ENCODE measurements at places on chromosomes 5 and 9.
A peak's percentile ranks its signal among the peaks of the same experiment; 100 is the strongest.

DNA sequence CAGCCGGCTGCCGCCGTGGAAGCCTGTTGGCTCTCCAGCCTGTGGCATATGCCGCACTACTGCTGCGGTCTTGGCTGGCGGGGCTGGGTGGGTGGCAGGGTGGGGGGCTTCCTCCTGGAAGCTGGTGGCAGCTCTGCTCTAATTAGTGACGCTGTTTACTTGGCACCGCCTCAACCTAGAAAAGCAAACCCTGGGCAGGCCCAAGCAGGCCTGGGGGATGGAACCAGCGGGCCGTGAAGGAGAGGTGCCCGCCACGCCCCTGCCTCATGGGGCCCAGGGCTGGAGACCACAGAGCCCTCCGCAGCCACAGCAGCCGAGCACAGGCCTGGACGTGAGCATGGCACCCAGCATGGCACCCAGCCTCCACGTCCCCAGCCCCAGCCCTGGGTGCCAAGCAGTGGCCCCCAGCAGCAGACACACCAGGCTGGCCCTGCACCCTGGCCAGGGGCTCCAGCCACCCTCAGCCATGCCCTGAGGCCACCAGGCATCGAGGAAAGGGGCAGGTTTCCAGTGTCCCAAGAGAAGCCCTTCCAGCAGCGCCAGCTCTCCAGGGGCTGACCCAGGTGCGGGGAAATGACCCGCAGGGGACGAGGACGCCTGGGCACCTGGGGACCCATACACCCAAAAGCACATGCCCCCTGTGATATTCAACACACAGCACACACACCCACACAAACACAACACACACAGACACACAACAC lies 5.4 kb upstream of the CCDC187 start:
- no peak for DNase-seq

- DNase-seq: peak; percentile 87
These were observed 48.2 kb downstream of the ADAMTS12 start for GRCh38 chr5:33843579-33843978.

GRCh38 chr9:13841746-13842462 lies 472.0 kb downstream of the NFIB start:
- no peak for DNase-seq

DNA sequence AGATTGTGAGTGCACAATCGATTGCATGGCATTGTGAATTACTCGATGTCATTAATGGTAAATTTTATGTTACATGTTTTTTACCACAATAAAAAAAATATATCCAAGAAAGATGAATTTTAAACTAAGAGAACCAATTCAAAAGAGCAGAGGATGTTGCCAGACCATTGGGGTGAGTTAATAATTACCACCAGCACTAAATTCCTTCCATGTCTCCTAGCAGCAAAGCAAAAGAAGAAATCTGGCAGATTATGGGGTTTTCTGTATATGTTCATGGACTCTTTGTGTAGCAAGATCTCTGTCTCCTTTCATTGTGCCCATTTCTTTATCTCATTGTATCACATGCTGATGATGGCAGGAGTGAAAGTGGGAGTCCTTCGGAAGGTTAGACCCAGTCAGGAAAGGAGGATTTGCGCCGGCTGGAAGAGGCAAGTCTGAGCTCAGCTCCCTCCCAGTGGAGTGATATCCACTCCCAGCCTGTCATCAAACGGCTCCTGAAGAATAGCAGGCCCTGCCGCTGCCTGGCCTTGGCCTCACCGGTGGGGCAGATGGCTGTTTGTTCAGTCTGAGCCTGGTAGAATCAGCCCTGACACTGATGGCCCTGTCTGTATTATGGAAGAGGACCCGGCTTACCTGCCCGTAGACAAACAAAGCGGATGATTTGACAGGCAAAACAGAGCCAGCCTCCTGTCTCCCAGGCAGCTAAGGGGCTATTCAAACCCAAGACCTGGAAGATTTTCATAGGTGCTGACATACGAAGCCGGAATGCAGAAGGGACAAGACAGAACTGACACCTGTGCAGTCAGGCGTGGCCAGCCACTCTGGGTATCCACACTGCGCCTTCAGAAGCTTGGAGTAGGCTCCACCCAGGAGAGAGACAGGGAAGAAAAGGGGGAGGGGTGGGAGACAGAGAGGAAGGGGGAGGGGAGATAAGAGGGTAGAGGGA lies 21.9 kb upstream of the FOXE1 start:
- no peak for DNase-seq

GRCh38 chr5:14435481-14435880 lies 146.1 kb upstream of the OTULINL start:
- DNase-seq: peak; percentile 62

DNA sequence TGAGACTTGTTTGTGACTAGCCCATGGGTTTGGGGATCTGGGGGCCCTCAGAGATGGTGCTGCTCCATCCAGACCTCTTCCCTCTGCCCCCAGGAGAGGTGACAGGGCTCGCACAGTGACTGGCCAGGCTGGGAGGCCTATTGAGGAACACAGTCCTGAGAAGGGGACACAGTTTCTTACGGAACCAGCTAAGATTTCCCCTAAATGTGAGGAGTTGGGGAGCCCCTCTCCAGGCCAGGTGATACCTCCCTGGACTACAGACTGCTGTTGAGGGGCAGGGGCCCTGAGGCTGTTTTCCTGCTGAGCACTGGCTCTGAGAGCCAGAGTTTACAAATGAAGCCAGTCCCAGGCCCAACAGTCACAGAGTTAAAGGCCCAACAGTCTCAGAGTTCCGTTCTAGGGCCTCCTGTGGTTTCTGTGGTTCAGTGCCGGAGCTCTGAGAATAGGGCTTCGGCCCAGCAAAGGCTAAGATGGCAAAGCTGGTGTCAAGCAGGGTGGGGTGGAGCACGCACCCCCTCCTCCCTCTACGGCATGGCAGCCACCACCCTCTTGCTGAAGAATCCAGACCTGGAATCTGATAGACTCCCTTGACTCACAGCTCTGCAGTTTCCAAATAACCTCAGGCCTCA lies 1.1 kb upstream of the SEMA4D start:
- DNase-seq: no peak

DNA sequence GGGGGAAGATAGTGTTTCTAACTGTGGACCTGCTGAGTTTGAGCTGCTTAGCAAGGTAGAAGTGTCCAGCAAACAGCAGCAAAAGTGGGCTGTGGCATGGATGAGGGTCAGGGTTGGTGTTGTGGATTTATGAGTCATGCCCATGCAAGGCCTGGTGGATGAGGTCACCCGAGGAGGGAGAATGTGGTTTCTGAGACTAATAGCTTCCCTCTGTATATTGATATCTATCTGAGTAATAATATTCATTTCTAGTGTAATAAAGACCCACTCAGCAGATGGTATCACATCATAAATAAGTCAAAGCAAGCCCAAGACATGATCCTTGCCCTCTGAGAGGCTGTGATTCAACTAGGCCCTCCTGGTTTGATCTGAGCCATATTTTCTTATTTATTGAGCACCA lies 597.8 kb upstream of the CLINT1 start:
- peak; percentile 97 for DNase-seq

GRCh38 chr5:95261437-95262175 lies 23.3 kb downstream of the MCTP1 start:
- DNase-seq: peak; percentile 22

DNA sequence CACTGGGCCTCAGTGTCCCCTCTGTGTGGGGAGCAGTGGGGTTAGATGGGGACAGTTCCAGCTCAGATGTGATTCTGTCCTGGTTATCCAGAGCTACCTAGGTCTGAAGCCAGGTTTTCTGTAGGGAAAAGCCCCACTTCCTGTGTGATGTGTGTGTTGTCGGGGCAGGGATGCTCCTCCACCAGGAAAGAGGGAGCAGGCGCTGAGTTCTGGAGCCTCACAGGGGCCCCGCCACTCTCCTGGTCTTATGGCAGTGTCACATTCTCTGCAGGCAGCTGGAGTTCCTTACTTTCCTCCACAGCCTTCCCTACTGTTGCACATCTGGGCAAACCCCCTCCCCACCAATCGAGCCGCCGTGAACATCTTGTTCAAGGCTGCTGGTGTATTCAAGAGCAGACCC lies 39.1 kb upstream of the GRHPR start:
- DNase-seq: no peak

GRCh38 chr9:128724744-128725211 lies 851 bp upstream of the ZDHHC12 start:
- DNase-seq: peak; percentile 89
